Right lung (tissue), 10 donors: ENCODE measurements at places on chromosomes 3 and 15.

- DNase-seq, result no peak
These were observed 335.1 kb upstream of the UMPS start for GRCh38 chr3:124395162-124395561.

DNA sequence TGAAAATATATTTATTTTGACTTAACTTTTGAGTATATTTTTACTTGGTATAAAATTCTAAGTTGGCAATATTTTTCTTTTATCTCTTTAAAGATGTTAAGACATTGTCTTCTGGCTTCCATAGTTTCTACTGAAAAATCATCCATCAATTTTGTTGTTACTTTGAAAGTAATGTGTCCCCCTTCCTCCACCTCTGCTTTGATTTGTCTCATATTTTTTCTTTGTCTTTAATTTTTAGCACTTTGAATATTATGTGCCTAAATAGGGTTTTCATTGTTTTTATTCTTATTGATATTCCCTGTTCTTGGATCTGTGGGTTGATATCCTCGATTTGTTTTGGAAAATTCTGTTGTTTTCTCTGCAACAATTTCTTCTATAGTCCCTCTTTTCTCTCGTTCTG is 157.4 kb downstream of the CD47 start:
- DNase-seq, result no peak

- peak; percentile 57 for DNase-seq
These were observed 144.8 kb downstream of the RBPMS2 start for GRCh38 chr15:64630396-64631107.

DNA sequence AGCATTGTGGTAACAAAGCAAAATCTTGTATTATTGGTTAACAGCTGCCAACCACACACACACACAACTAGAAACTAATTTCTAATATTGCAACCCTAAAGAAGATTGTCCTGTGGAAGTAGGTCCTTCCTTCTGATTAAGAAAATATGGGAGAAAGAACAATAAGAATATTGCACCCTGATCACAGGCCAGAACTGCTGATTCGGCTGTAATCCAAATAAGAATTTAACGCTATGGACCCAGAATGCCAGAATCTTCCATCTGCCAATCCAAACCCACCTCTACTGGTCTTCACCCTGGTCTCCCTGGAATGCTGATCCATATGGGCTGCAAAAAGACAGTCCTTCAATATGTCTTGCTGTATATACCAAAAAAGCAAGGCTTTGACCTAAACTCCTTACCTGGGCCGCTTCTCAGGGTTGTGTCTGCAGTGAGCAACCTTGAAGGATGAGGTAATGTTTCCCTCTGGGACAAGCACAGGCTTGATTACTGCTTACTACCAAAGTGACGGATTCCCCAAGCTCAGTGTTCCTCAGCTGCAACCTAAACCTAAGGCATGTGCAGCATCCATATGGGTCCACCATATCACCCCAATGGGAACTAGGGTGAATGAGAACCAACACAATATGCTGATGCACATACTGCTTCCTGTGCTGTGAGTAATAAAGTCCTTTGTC is 8.0 kb downstream of the CCDC14 start:
- DNase-seq, result no peak

DNA sequence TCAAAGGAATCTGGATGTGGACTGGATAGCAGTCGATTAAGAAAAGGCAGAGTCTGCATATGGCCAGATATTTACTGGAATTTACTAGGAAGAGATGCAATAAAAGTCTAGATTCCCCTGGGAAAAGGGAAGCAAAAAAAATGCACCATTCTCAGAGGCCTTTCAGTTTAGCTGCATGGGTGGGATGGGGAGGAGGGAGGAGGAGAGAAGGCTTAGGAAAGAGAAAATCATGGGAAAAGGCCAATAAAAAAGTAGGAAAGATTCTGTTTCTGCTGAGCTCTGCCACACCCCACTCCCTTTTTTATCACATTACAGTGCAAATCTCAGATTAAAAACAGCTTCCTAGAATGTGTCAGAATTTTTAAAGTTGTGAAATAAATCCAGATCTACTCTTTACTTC is 103.6 kb downstream of the ADAMTS9 start:
- DNase-seq, result no peak
